Osteocyte (in vitro differentiated cells): ENCODE measurements at places on chromosomes 1 and 21. TPM values are rescaled to one million over a fixed set of nuclear protein-coding genes. Genes with fewer than 3 reads are reported as not detected.

- no peaks in the 10 kb centered on the region for H3K36me3 ChIP-seq
- DNase-seq = no peak
These were observed 314.2 kb upstream of the POU3F1 start for GRCh38 chr1:38360807-38361206.

DNA sequence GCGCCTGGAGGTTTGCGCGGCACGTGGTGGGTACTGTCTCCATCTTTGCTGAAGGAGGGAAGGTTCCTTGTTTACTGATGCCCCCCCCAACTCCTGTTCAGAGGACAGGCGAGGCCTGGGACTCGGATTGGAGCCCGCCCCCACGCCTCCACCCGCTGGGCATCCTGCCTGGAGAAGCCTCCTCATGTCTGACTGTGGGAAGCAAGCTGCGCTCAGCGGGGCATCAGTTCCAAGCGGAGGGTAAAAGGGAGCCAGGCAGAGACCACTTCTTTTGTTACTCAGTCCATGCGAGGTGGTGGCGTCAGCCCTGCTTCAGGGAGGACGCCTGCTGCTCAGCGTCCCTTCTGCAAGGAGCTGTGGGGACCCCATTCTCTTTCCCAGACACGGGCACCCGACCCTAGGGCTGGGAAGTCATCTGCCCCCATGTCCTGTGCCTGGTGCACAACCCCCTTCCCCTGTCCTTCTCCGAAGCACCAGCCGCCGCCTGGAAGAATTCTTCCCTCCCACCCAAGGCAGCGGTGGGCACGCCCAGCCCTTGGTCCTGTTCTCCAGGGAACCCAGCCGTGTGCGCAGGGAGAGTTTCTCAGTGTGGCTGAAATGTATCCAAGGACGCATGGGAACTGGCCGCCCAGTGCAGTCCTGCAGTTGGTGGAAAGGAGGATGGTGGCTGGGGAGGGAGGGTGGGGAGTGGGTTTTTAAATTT is 414.0 kb downstream of the CAMTA1 start:
- no peak overlapping the region for H3K27ac ChIP-seq
- peaks cover 27% of the 10 kb centered on the region for H3K27me3 ChIP-seq
- no peak overlapping the region for H3K4me3 ChIP-seq
- peaks cover 4% of the 10 kb centered on the region for H3K36me3 ChIP-seq
- H3K4me1 ChIP-seq = peaks cover 7% of the 10 kb centered on the region

DNA sequence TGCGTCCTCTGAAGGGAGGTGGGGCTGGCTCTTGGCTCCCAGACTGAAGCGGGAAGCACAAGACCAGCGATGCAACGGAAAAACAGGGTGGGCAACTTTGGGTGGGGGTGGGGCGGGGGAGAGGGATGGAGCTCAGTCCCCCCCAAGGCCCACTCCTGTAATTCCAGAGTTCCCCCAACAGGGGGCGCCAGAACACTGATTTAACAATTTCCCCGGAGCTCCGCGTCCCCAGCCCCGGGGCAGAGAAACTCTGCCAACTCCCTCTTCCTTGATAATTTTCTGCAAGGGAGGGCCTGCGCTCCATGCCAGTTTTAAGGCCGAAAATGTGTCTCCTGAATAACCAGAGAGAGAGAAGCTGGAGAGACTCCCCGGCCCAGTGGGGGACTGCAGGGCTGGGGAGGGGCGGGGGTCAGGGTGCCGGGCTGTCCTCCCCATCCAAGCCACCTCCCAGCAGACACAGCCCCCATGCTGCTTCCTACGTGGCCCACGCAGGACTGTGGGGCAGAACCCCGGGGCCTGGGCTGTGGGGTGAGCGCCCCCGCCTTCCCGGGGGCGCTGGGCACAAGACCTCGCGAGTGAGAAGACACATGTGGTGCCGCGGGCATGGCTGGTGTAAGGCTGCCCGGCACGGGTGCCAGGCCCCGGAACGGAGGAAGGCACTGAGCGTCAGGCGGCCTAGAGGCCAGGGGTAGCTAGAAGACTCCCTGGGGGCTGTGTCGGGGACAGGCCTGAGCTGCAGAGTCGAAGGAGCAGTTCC is 51.4 kb downstream of the KIF21B start:
- no peaks in the 10 kb centered on the region for H3K27me3 ChIP-seq
- H3K4me1 ChIP-seq = peaks cover 2% of the 10 kb centered on the region
- H3K36me3 ChIP-seq = no peaks in the 10 kb centered on the region
- H3K4me3 ChIP-seq = no peak overlapping the region
- H3K27ac ChIP-seq = no peak overlapping the region

- no peak for DNase-seq
- H3K27ac ChIP-seq = no peak overlapping the region
- H3K27me3 ChIP-seq = no peaks in the 10 kb centered on the region
- H3K36me3 ChIP-seq = no peaks in the 10 kb centered on the region
- peaks cover 7% of the 10 kb centered on the region for H3K4me1 ChIP-seq
- no peak overlapping the region for H3K4me3 ChIP-seq
These were observed 59.7 kb downstream of the FGGY start for GRCh38 chr1:59356627-59357026.

Gene OR14K1
- total RNA-seq = not detected in 2 replicates

DNA sequence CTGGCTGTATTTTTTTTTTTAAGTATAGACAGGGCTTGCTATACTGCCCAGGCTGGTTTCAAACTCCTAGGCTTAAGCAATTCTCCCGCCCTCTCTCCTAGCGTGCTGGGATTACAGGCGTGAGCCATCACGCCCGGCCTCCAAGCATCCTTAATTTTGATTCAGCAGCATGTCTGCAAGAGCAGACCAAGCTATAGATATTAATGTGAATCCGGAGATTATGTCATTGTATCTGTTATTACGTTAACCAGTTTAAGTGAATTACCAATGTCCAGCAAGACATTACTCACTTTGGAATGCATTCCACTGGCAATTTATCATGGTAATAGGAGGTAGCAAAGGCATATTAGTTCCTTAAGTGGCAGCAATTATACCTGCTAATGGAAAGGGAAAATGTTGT is 179.7 kb downstream of the CHRM3 start:
- no peak overlapping the region for H3K27ac ChIP-seq
- H3K4me3 ChIP-seq = no peak overlapping the region
- no peak for DNase-seq
- no peaks in the 10 kb centered on the region for H3K36me3 ChIP-seq
- H3K27me3 ChIP-seq = peaks cover 5% of the 10 kb centered on the region

Gene MIXL1
- 0.18 TPM in 1 of 2 replicates, not detected in the other for total RNA-seq

Gene JAM2
- 5.9 and 6.1 TPM in 2 replicates for total RNA-seq

- peak overlapping the region; percentile 34 for H3K27ac ChIP-seq
- no peak for DNase-seq
- H3K4me3 ChIP-seq = no peak overlapping the region
- no peaks in the 10 kb centered on the region for H3K27me3 ChIP-seq
These were observed 3.6 kb upstream of the COL11A1 start for GRCh38 chr1:103111926-103112325.

- no peaks in the 10 kb centered on the region for H3K27me3 ChIP-seq
- no peak overlapping the region for H3K27ac ChIP-seq
These were observed 10.3 kb downstream of the NFIA start for GRCh38 chr1:61092642-61093041.

- H3K36me3 ChIP-seq = no peaks in the 10 kb centered on the region
- no peaks in the 10 kb centered on the region for H3K4me1 ChIP-seq
- no peaks in the 10 kb centered on the region for H3K27me3 ChIP-seq
- no peak overlapping the region for H3K4me3 ChIP-seq
- DNase-seq = no peak
These were observed 75.2 kb downstream of the PTPRU start for GRCh38 chr1:29311352-29312030.

DNA sequence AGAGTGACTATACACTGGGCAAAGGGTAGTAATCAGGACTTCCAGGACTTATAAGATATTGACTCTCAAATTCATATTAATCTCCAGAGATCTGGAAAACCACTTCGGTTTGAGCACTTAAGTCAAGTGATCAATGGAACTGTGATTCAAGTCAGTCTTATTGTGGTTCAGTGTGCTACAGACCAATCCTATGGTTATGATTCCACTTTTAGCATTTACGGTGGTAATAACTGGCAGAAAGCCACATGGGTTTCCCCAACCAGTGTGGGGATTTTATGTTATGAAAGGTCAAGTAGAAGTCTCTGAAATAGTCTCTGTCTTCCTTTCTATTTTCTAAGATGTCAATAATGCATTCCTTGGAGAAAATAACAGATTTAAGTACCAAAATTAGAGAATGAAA is 151.3 kb upstream of the NEGR1 start:
- H3K36me3 ChIP-seq = no peaks in the 10 kb centered on the region
- DNase-seq = no peak
- peaks cover 9% of the 10 kb centered on the region for H3K4me1 ChIP-seq
- no peak overlapping the region for H3K27ac ChIP-seq
- no peak overlapping the region for H3K4me3 ChIP-seq

Gene IRF6
- 0.13 TPM in 1 of 2 replicates, not detected in the other for total RNA-seq

- no peak overlapping the region for H3K27ac ChIP-seq
- H3K27me3 ChIP-seq = no peaks in the 10 kb centered on the region
- H3K4me1 ChIP-seq = peaks cover 3% of the 10 kb centered on the region
These were observed 54.2 kb upstream of the NFIA start for GRCh38 chr1:61028136-61028535.

Gene SLC26A9
- not detected in 2 replicates for total RNA-seq

Gene SHISA4
- 31.4 and 32.1 TPM in 2 replicates for total RNA-seq

DNA sequence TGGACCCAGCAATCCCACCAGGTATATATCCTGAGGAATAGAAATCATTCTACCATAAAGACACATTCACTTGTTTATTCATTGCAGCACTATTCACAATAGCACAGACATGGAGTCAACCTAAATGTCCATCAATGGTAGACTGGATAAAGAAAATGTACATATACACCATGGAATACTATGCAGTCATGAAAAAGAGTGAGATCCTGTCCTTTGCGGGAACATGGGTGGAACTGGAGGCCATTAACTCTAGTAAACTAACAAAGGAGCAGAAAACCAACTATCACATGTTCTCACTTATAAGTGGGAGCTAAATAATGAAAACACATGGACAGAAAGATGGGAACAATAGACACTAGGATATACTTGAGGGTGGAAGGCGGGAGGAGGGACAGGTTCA is 36.1 kb upstream of the PRKACB start:
- H3K27me3 ChIP-seq = no peaks in the 10 kb centered on the region
- H3K36me3 ChIP-seq = peaks cover 7% of the 10 kb centered on the region
- no peak overlapping the region for H3K4me3 ChIP-seq
- DNase-seq = no peak
- H3K4me1 ChIP-seq = peaks cover 16% of the 10 kb centered on the region
- H3K27ac ChIP-seq = no peak overlapping the region

DNA sequence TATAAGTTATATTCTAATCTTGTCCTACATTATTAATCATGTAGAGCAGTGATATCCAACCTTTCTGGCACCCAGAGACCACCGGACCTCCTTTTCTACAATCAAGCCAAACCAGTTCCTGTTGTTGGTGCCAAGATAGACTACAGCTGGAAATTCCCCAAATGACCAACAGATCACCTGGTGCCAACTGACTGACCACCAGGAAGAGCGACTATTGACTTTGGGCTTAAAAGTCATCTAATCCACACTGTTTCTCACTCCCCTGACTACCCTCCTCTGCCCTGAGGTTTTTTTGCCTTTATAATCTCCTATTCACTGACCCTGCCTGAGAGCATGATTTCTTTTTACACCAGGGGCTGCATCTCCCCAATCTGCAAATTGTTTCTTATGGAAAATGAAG is 425.2 kb downstream of the TTLL7 start:
- H3K27ac ChIP-seq = no peak overlapping the region
- peaks cover 10% of the 10 kb centered on the region for H3K4me1 ChIP-seq
- peaks cover 5% of the 10 kb centered on the region for H3K27me3 ChIP-seq
- H3K4me3 ChIP-seq = no peak overlapping the region
- no peak for DNase-seq

Gene HSD3B2
- total RNA-seq = not detected in 2 replicates

DNA sequence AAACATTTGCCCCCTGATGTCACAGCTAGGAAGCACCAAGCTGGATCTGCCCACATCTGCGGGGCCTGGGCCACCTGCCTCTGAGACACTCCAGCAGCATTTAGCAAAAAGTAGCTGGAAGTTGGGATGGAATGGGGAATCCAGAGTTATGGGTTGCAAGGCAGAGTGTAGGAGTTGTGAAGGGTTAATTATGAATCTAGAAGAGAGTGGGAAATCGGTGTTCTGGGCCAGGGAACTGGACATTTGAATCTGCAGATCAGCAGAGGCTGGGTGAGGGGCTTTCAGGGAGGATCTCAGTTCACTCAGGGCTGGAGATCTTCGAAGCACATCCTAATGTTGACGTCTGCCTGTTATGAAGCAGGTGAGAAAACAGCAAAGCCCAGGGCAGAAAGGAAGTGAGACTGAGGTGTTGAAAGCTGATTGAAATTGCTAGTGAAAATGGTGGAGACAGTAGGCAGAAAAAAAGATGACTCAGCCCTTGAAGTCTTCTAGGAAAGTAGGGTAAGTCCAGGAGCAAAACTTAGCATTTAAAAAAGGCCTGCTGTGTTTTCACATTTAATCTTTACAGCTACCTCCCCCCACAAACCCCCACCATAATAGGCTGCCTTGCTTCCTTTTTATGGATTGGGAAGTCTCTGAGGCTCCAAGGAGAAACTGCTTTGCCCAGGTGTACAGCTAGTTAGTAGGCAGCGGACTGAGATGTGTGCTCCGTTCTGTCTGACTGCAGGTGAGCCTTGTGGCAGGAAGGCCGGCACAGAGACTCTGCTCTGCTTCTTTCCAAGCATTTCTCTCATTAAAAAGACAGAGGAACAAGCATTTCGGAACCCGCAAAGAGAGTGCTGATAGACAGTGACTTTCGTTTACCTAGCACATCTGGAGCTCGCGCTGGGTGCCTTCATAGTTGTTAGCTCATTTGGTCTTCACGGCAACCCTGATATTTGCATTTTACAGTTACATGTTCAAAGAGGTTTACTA is 7.2 kb downstream of the VANGL1 start:
- no peak overlapping the region for H3K4me3 ChIP-seq
- H3K27me3 ChIP-seq = no peaks in the 10 kb centered on the region
- peaks cover 22% of the 10 kb centered on the region for H3K4me1 ChIP-seq
- H3K27ac ChIP-seq = peak overlapping the region; percentile 61

GRCh38 chr1:52532731-52533327 is 20.1 kb downstream of the TUT4 start:
- no peaks in the 10 kb centered on the region for H3K27me3 ChIP-seq
- peaks cover 1% of the 10 kb centered on the region for H3K4me1 ChIP-seq
- peaks cover 18% of the 10 kb centered on the region for H3K36me3 ChIP-seq
- no peak overlapping the region for H3K27ac ChIP-seq
- H3K4me3 ChIP-seq = no peak overlapping the region

- no peak overlapping the region for H3K27ac ChIP-seq
- H3K36me3 ChIP-seq = no peaks in the 10 kb centered on the region
- DNase-seq = no peak
These were observed 140.1 kb upstream of the NFIA start for GRCh38 chr1:60942291-60942690.

GRCh38 chr21:20646431-20647165 is 351.6 kb upstream of the NCAM2 start:
- no peaks in the 10 kb centered on the region for H3K27me3 ChIP-seq
- H3K27ac ChIP-seq = no peak overlapping the region
- no peak overlapping the region for H3K4me3 ChIP-seq
- DNase-seq = no peak
- no peaks in the 10 kb centered on the region for H3K36me3 ChIP-seq
- H3K4me1 ChIP-seq = peaks cover 4% of the 10 kb centered on the region

Gene ZSWIM5
- 0.57 and 0.73 TPM in 2 replicates for total RNA-seq

Gene HAO2
- not detected in 2 replicates for total RNA-seq
